ENCODE measurements at places on chromosomes 6 and 20. TPM values are rescaled to one million over a fixed set of nuclear protein-coding genes. Genes with fewer than 3 reads are reported as not detected.

DNA sequence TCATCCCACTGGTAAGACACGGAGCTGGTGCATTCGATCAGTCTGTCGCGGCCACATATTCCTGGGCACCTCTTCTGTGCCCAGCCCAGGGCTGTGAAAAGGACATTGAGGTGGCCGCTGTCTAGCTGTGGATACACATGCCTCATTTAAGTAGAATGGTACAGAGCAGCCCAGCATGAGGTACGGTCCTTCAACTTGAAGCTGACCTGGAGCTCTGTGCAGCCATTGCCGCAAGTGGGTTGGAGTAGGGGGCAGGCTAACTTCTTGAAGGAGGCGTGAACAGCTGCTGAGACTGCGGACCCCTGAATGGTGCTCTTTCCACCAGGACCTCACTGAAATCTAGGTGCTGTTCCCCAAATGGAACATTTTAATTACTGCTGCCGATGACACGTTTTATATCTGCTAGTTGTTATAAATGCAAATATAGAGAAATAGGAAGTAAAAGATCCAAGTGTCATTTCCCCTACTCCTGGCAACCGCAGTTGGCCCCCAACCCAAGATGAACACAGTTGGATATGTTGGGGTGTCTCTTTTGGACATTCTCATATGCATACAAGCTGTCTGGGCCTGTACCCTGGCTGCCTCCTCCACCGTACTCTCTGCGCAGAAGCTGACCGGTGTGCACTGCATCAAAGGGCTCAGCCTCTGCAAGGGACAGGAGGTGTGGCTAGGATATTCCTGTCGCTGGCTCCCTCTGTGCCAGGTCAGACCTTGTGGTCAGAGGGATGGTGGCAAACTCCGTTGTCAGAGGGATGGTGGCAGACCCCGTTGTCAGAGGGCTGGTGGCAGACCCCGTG, 86.1 kb downstream of the CDC5L start:
- no peak for DNase-seq

- DNase-seq = no peak
Observed at GRCh38 chr6:143037470-143037869, 23.2 kb upstream of the AIG1 start.

DNA sequence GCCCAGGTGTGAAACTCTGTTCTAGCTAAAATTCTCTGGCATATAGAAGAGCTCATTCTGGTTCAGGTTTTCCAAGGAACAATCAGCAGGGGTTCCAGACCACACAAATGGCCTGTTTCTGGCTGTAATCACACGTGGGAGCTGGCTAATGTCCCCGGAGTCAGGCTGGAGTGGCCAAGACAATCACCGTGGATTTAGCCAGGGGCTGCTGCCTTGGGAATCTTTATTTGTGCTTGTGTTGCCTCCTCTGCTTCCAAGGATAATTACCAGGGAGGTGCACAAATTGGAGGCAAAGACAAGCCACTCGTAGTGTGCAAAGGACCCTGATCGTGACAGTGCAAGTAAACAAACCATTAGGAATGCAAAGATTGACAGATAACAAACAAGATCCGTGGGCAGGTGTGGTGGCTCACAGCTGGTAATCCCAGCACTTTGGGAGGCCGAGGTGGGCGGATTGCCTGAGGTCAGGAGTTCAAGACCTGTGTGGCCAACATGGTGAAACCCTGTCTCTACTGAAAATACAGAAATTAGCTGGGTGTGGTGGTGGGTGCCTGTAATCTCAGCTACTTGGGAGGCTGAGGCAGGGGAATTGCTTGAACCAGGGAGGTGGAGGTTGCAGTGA, 77.3 kb downstream of the KCNB1 start:
- no peak for DNase-seq

DNA sequence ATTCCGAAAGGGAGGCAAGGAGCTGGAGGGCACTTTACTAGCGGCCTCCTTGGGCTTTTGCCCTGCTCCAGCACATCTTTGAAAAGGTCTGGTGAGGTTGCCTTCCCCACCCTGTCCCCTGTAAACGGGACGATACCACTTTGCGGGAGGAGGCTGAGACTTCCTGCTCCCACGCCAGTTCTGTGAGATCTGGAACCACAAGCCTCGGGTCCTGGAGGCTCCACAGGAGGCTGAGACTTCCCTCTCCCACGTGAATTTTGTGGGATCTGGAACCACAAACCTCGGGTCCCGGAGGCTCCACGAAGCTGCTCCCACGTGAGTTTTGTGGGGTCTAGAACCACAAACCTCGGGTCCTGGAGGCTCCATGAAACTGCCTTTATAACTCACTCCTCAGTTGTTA, 209.3 kb downstream of the DLL1 start:
- no peak for DNase-seq

GRCh38 chr20:43949248-43949647, 34.6 kb downstream of the TOX2 start:
- no peak for DNase-seq

- DNase-seq = no peak
Observed at GRCh38 chr20:24638591-24639548, 169.4 kb downstream of the SYNDIG1 start.

DNA sequence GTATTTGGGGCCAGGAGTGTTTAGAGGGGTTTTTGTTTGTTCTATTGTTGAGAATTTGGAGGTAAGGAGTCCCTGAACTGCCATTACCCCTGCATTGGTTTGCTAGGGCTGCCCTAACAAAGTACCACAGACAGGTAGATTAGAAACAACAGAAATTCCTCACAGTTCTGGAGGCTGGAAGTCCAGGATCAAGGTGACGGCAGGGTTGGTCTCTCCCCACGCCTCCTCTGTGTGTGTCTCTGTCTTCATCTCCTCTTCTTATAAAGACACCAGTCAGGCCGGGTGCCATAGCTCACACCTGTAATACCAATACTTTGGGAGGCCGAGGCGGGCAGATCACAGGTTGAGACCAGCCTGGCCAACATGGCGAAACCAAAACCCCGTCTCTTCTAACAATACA, 97.1 kb upstream of the FAM8A1 start:
- DNase-seq = no peak

- DNase-seq = no peak
Observed at GRCh38 chr6:125220712-125221111, 67.1 kb downstream of the TPD52L1 start.

- DNase-seq = no peak
Observed at GRCh38 chr20:6069669-6070068, 15.8 kb upstream of the LRRN4 start.

APOBEC2 gene
- total RNA-seq = not detected

EFHC1 gene
- total RNA-seq = 10.4 TPM

CDH4 gene
- 0.41 TPM for total RNA-seq

HLA-A gene
- 2,200 TPM for total RNA-seq

CTAGE9 gene
- not detected for total RNA-seq

SEL1L2 gene
- not detected for total RNA-seq
